ENCODE measurements at places on chromosomes 4 and X.

- DNase-seq, result no peak
Measured at GRCh38 chr4:75919920-75920319, 17.7 kb upstream of the PPEF2 start.

GRCh38 chr4:74152836-74153235 is 5.1 kb upstream of the MTHFD2L start:
- no peak for DNase-seq

DNA sequence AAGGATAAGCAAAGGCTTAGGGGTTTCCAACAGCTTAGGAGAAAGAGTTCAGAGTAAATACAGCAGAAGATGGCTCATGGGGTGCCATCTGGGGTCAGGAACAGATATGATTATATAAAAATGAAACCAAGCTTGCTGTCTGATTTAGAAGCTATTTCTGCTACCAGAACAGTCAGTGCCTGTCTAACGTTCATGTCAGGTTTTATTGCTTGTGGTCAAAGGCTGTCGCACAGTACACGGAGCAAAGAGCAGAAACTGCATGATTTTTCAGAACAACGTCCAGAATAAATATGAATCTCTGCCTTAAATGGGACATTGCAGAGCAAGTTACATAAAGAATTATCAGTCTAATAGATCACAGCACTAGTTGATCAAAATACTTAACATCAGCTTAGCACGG is 17.4 kb downstream of the CETN2 start:
- DNase-seq, result no peak

DNA sequence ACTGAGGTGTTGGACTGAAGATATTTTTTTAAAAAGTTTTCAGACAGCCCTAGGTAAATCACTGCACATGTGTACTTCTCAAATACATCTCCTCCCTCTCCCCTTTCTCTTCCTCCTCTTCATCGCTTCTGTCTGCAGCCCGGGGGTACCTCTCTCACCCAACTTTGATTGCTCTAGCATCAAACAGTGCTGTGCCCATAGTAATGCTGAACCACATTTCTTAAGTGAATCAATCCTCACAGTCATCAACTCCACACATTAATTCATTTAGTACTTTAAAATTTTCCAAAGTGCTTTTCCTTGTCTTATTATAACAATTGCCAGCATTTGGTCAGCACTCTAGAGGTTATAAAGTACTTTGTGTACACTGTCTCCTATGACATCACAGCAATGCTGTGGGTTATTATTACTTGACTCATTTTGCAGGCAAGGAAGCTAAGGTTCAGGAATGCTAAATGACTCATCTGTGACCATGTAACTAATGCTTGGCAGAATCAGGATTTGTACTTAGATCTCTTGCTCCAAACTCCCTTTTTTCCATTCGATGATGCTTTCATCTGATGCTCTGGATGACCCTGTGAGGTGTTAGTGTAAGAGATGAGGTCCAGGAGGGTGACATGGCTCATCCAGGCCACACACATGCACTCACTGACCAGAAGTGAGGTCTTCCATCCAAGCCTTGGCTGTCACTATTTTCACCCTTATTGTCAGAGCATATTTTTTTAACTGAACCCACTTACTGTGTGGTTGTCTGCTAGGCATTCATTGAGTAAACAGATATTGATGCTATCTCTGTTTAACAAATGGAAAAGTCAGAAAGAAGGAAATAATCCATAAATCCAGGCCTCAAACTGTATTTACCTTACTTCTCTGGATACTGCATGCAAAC is 58.8 kb downstream of the RHOH start:
- DNase-seq, result no peak

DNA sequence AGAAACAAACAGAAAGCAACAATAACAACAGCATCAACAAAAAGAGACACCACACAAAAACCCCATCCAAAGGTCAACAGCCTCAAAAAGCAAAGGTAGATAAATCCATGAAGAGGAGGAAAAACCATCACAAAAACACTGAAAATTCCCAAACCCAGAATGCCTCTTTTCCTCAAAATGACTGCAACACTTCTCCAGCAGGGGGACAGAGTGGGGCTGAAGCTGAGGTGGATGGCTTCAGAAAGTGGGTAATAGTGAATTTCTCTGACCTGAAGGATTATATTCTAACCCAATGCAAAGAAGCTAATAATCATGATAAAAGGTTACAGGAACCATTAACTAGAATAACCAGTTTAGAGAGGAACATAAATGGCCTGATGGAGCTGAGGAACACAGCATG is 888.2 kb downstream of the RAB28 start:
- DNase-seq, result no peak

DNA sequence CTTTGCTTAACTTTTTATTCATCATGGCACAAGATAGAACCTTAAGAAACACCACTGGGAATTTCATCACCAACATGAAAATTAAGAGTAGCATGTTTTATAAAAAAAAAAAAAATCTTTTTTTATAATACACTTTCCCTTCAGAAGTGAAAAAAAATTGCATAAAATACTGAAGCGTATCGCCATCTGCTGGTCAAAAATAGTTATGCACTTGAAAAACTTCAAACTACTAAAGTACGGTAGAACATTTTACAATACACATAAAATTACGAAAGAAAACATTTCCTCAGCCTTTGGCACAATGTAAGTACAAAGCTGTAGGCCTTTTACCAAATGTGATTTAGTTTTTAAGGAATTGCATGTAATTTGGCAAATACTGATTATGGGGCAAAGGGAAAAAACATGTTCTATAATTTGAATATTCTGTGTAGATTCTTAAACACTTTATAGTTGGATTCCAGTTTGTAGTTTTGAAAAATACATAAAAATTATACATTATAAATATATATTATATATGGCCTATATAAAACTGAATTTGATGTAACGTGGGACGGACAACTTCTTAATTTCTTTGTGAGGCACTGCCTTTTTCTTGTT is 26.5 kb downstream of the HCCS start:
- DNase-seq, result no peak

DNA sequence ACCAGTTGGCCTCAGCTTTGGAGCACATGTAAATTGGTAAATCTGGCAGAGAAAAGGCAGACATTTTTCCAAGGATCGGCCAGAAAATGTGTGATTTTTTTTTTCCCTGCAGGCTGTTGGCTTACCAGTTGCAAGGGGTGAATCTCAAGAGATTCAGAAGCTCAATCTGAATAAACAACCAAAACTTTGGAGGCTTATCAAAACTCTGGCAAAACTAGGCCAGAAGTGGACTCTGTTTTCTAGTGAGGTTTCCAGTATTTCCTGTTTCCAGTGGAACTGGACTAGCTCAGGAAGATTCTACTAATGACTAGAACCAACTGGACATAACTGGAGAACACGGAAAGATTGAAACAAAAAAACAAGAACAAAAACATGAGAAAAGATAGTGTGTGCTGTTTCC is 191.3 kb downstream of the SMIM20 start:
- no peak for DNase-seq

GRCh38 chrX:134173541-134174272 is 63.3 kb upstream of the CCDC160 start:
- DNase-seq, result no peak

- peak; percentile 52 for DNase-seq
Measured at GRCh38 chrX:7147978-7148854, at the start of gene PUDP. TSS of gene PUDP (minus strand) at chrX:7148153. CDS start at chrX:7148113, 40 bp downstream.

DNA sequence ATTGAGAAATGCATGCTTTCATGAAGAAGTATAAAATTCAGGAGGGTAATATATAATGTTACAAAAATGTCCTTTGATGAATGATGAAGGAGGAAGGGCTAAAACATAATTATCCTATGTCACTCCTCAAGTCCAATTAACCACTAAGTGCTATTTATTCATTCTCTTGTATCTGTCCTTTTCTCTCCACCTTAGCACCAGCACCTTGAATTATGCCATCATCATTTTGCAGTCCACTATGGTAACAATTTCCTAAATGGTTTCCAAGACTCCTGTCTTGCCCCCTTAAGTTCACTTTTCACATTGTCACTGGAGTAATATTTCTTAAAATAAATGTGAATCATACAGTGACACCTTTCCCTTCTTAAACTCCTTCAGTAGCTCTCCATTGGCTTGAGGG is 756.3 kb downstream of the STPG2 start:
- no peak for DNase-seq

DNA sequence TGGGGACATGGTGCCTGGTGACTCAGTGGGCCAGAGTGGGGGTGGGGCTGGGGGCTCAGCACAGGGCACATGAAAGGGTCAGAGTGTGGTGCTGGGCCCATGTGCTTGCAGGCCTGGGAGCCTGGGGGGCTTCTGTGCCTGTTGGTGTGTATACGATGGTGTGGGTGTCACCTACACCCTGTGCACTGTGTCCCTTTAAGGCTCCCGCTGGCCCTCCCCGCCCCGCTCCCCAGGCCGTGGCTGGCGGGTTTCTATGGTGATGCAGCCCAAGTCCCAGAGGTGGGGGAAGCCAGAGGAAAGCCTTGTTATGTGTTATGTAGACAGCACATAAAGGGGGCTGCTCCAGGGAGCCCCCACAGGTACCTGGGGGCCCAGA is 5.5 kb downstream of the L1CAM start:
- DNase-seq, result no peak

DNA sequence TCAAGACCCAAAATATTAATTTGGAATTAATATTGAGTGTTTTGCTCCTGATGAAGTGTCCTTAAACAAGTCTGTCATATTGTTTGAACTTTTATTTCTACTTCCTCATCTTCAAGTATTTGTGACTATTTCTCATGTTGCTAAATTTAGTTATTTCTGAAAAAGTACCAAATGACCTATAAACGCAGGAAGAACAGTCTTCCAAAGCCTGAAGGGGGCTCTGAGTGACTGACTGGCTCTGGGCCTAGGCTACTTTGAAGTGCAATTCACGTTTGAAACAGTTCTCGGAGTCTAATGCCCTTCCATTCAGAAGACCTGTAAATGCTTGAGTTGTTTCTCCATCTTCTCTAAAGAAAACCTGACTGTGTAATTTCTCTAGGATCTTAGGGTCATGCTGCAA is 26.5 kb downstream of the GALNT7 start:
- no peak for DNase-seq

DNA sequence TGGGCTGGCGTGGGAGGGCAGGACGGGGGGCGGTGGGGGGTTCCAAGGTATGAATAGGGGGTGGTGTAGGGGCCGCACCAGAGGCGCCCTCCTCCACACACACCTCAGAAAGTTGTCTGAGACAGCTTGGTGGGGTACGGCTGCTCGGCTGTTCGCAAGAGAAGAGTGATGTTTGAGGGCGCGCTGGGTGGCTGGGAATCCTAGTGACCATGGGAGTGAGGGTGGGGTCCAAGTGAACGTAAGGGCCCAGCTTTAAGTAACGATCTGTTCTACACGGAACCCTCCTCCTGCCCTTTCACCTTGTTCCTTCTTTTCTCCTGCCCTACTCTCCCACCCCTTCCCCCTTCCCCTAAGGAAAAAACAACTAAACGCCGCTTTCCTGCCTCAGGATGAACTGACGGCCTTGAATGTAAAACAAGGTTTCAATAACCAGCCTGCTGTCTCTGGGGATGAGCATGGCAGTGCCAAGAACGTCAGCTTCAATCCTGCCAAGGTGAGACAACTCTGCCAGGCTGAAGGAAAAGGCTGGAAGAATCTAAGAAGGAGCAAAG is 664 bp downstream of the MED12 start:
- no peak for DNase-seq

DNA sequence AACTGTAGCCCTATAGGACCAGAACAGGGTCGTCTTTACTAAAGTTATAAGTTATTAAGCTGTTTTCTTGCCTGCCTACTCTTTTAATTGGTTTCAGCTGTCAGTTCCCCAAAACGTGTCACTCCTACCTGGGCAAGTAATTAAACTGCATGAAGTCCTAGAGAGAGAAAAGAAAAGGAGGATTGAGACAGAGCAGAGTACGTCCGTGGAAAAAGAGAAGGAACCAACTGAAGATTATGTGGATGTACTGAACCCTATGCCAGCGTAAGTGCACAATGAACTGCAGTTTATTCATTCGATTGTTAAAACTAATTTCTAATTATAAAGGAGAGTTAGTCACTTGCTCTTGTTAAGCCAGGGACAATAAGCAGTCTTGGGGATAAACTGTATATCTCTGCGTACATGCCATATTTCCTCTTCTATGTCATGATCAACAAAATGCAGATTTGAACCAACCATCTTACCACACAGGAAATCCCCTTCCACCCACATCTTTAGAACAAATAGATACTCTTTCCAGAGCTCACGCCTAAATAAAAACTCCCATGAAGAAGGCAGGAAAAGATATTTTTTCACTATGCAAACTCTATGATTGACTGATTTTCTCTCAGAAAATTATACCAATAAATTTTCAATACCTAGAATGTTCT is 22.8 kb downstream of the STAP1 start:
- DNase-seq, result no peak

GRCh38 chrX:119870626-119871131 is 854 bp downstream of the RNF113A start:
- DNase-seq, result peak; percentile 6

DNA sequence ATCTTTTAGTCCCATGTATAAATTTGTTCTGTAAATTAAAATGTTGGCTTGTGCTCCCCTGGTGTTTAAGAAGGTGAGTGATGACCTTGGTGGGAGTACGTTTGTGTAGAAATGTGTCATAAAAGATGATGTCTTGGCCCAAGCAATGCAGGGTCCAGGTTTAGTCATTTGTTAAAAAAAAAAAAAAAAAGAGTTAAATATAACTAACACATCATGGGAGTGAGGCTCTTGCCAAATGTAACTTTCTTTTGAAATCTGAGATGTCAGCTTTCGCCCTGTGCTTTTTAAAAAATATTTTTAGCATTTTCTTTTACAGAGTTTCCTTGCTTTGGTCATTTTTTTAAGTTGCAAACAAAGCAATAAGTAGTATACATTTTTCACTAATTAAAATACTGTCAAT is 135.6 kb downstream of the FBXO8 start:
- no peak for DNase-seq

GRCh38 chr4:156815717-156816359 is 155.8 kb downstream of the PDGFC start:
- DNase-seq, result no peak

DNA sequence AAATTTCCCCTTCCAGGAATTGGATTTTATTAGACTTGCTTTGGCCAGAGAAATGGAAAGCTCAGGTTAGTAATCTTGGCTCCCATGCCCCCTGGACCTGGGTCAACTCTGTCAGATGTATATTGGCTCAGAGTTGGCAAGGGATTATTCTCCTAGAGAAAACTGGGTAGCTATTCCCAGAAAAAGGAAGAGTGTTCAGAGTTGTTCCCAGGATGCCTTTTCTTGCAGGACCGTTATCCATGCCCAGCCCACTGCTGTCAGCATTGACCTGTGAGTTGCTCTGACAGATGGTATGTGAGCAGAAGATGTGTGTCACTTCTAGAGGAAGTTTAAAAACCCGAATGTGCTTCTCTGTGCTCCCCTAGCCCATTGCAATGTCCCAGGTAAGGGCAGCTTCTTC is 509.9 kb upstream of the ZFP42 start:
- no peak for DNase-seq
